ENCODE measurements at places on chromosomes 13 and 19.

GRCh38 chr13:23558675-23559536, 11.3 kb upstream of the TNFRSF19 start:
- DNase-seq, result no peak

GRCh38 chr19:33292595-33293254, 9.6 kb downstream of the CEBPA start:
- DNase-seq, result no peak

- DNase-seq, result peak; percentile 29
Observed at GRCh38 chr13:27533155-27533643, 82.8 kb upstream of the MTIF3 start.

- no peak for DNase-seq
Observed at GRCh38 chr13:101838323-101838722, 385.8 kb downstream of the ITGBL1 start.

- DNase-seq, result no peak
Observed at GRCh38 chr19:45161738-45162607, 1.2 kb upstream of the NKPD1 start.

- peak; percentile 25 for DNase-seq
Observed at GRCh38 chr13:23921451-23921888, 24.2 kb upstream of the C1QTNF9B start.

All from CD4-positive, alpha-beta T cell treated with Interleukin-6 at 100 ng/mL for 8 hours (primary cell).